ENCODE measurements at places on chromosomes 2 and 18. TPM values are rescaled to one million over a fixed set of nuclear protein-coding genes. Genes with fewer than 3 reads are reported as not detected.
A peak's percentile ranks its signal among the peaks of the same experiment; 100 is the strongest.

The ARID5A gene
- 5.6 TPM for total RNA-seq

GRCh38 chr2:42238644-42239288, 69.6 kb downstream of the EML4 start:
- peak; percentile 52 for DNase-seq

- no peak for DNase-seq
Measured at GRCh38 chr2:149579972-149580882, 7.3 kb downstream of the MMADHC start.

- DNase-seq, result no peak
Measured at GRCh38 chr2:172823261-172823850, 87.7 kb downstream of the RAPGEF4 start.

GRCh38 chr2:12842917-12843316, 126.2 kb downstream of the TRIB2 start:
- no peak for DNase-seq

Data from left colon (tissue), 2 donors.